DMS 273 treated with DMSO at 0.1 percent for 48 hours (cell line): ENCODE measurements at places on chromosomes 5 and 9.

DNA sequence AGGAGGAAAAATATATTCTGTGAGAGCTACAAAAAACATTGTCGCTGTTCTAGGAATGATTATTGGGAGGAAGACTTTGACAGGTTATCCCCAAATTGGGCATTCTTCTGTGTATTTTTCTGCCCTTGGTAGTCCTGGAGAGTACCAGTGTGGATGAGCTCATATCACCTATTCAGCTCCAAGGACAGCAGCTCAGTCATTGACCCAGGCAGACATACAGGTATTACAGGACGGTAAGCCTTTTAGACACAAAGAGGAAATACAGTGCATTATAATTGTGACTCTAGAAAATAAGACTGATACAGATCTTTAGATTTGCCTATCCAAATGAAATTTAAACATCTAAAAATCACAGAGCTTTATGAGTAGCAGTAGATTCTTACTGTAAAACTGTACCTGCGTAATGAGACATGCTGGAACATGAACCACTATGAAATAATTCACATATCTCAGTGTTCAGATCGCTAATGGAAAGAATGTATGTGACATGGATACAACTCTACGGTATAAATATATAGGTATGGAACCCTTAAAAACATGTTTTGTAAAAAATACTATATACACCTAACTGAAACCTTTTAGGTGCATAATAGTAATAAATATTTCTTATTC is 56.0 kb downstream of the PLK2 start:
- DNase-seq = no peak

GRCh38 chr5:171785517-171785916 is at the start of gene SMIM23:
Gene SMIM23 (plus strand): TSS chr5:171785817. CDS start chr5:171785872, 55 bp downstream.
- no peak for DNase-seq

DNA sequence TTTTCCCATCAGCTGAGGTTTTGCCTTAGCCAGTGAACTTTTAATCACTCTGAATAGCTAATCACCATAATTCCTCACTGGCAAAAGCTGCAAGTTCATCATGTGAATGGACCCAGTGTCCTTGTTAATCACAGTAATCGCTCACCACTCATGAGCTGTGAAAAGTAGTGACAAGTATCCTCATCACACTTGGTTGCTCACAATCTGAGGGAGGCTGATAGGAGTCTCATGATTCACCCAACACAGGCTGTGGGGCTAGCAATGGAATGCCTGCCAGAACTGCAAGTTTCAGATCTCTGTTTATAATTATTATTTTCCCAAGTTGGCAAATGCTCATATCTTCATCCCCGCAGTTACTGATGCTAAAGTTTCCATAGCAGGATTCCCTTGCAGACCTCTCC is 467.2 kb downstream of the KIF4B start:
- no peak for DNase-seq

GRCh38 chr5:52063186-52063585 is 679.9 kb downstream of the ISL1 start:
- no peak for DNase-seq

DNA sequence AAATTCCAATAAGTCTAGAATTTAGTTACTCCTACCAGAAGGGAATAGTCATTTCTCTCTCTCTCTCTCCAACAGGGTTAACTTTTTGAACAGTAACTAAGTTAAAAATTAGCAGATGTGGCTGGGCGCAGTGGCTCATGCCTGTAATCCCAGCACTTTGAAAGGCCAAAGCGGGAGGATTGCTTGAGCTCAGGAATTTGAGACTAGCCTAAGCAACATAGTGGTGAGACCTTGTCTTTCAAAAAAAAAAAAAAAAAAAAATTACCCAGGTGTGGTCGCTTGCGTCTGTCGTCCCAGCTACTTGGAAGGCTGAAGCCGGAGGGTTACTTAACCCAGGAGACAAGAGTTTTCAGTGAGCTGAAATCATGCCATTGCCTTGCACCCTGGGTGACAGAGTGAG is 639.7 kb downstream of the PTPRD start:
- DNase-seq = no peak

DNA sequence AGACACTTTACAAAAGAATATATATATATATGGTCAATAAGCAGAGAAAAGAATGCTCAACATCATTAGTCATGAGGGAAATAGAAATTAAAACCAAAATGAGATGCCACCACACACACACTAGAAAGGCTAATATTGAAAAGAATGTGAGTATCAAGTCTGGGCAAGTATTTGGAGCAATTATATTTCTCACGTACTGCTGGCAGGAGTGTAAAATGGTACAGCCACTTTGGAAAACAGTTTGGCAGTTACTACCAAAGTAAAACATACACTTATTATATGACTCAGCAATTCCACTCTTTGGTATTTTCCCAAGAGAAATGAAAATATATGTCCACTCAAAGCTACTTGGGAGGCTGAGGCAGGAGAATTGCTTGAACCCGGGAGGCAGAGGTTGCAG is 29.8 kb downstream of the NEUROG1 start:
- no peak for DNase-seq

DNA sequence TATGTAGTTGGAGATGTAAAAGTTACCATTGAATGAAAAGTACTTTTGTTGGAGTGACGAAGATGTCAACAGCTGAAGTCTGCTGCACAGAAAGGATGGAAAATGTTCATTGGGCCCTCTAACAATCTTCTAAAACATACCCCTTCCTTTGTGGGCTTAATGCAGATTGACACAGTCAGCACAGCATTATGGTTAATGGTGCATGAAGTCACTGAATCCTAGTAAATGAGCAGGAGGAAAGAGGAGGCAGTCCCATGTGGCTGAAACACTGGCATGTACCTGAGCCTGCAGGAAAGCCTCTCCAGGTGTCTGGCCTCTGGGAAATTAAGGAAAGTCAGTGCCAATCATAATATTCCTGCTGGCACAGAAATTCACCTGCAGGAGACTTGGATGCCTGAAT is 153.8 kb downstream of the ARL15 start:
- no peak for DNase-seq

DNA sequence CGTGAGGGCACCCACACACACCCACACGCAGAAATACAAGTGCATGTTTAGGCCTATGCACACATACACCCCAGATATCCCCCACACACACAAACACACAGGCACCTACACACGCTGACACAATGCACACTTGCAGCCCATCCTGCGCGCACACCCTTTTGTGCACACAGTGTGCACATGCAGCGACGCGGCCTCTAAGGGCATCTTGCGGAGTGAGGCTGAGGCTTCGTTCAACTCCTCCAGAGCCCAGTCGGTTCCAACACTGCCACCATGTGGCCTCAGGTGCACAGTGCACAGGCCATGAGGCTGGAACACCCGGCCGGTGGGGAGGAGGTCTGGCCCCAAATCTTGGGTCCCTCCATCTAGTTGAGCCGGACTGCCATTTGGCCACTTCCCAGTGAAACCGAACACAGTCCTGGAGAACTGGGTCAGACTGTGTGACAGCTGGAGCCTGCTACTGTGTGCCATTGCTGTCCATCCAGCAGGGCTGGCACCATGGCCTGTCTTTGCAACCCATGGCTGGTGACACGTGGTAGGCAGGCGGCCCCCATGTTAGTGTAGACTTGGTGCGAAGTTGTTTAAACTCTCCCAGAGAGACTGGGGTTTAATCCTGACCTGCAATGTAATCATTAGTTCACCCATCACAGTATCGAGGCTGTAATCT is 97.7 kb upstream of the MVB12B start:
- peak; percentile 6 for DNase-seq

DNA sequence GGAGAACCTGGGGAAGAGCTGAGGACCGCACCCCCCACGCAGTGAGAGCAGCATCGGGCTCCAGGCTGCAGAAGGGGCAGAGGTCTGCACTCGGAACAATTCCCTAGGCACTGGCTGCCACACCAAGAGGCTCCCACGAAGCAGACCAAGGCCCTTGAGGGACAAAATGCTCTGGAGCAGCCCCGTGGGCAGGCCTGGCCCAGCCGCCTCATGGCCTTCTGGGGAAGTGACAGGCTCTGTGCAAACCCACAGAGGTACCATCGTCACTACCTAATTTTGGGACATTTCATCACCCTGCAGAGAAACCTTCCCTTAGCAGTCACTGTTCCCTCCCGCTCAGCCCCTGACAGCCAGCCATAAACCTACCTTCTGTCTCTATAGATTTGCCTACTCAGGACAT is 15.9 kb downstream of the FBXW5 start:
- DNase-seq = no peak

DNA sequence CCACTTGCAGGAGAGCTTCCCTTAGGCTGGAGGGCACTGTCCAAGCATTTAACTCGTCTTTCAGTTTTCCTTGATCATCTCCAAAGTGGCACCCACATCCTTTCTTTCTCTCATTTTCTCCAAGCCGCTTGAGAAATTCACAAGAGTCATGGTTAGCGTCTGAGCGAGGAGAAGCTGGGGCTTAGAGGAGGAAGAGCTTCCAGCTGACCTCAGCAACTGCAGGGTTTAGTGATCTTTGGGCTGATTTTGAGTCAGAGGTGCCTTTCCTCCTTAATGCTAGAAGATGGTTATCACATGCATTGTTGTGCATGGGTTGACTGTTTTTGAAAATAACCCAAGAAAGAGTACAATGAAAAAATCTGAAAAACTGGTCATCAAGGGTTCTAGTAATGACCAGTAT is 134.7 kb downstream of the GADD45G start:
- no peak for DNase-seq
